ENCODE measurements at places on chromosomes 3 and 15.
A peak's percentile ranks its signal among the peaks of the same experiment; 100 is the strongest.

- no peak for DNase-seq
These were observed 278.6 kb upstream of the TLE3 start for GRCh38 chr15:70376031-70376928.

DNA sequence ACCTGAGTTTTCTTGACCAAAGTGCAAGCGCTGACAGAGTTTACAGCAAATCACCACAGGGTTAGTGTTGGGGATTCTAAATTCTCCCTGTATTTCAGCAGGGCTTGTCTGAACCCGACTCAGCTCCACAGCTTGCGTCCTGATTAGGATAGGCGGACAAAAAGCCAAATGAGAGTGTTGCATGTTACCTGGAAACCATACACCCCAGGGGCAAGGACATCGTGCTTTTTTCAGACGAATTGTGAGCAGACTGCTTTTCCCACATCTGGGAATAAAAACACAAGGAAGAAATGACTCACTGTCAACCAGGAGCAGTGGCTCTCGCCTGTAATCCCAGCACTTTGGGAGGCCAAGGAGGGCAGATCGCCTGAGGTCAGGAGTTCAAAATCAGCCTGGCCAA lies 3.0 kb downstream of the DZIP1L start:
- no peak for DNase-seq

GRCh38 chr3:84960581-84960980 lies 1.8 kb downstream of the CADM2 start:
- no peak for DNase-seq

- DNase-seq = no peak
These were observed 35.9 kb upstream of the CTNNB1 start for GRCh38 chr3:41163421-41163820.

DNA sequence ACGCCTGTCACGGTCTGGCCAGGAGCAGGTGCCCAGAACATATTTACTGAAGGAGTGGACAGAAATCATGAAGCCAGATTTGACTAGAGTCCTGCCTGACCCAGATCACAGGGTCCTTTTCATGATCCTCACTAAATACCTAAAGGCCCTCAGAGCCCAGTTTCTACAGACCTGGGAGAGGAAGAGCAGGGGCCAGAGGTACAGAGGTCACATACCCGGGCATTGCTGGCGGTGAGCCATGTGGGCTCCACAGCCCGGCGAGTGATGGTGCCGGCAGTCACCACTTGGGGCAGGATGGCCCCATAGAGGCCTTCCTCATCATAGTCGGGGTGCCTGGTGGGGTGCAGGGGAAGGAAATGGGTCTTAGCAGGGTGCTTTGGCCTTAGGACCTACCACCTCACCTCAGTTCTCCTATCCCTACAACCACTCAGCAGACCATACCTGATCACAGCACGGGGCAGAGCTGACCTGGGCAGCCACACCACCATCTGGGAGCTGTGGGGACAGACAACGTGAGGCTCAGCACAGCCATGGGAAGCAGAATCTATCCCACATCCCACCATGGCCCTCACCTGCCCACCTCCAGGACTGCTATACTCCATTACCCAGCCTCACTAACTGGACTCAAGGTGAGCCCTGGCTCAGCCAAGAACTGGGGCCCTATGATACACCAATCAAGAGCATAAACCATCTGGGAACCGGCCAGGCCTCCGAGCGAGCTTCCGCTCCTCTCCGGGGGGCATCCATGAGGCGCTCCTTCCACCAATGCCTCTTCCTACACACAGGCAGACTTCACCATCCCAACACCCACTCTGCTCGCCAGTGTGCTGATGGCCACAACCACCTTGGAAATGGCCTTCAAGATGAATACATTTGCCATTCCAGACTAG lies 12.9 kb downstream of the POLG start:
- no peak for DNase-seq

DNA sequence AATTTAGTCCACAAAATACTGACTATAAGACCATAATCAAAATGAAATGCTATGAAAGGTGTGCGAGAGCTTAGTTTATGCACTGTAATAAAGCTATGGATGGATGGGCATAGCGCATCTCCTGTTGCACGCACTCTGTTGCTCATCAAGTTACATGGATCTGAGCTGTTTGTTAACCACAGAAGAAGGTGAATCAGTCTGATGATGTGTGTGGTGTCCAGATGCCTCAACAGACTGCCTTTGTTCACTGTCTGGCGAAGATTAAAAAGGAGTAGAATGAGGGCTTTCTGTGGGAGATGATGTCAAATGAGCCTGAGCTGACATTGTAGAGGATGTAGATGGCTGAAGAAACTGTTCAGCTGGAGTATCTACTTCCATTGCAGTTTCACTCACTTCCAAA lies 36.1 kb downstream of the NSMCE3 start:
- DNase-seq = no peak

DNA sequence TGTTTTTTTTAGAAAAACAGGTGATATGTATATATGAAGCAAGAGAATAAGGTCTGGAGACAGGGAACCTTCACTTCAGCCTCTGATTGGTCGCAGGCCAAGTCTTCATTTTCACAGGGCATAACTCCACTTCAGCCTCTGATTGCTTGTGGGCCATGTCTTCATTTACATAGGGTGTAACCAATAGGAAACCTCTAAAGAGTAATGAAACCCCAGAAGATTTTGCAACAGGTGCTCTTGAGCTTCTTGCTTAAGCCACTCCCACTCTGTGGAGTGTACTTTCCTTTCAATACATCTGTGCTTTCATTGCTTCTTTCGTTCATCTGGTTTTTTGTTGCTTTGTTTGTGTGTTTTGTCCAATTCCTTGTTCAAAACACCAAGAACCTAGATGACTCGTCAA lies 22.6 kb upstream of the SCG3 start:
- DNase-seq = no peak

GRCh38 chr15:23642413-23643044 lies 5.1 kb downstream of the MAGEL2 start:
- peak; percentile 33 for DNase-seq

- no peak for DNase-seq
These were observed 61.9 kb downstream of the ISL2 start for GRCh38 chr15:76398317-76399104.

GRCh38 chr15:54032066-54032465 lies 53.8 kb downstream of the UNC13C start:
- DNase-seq = no peak

DNA sequence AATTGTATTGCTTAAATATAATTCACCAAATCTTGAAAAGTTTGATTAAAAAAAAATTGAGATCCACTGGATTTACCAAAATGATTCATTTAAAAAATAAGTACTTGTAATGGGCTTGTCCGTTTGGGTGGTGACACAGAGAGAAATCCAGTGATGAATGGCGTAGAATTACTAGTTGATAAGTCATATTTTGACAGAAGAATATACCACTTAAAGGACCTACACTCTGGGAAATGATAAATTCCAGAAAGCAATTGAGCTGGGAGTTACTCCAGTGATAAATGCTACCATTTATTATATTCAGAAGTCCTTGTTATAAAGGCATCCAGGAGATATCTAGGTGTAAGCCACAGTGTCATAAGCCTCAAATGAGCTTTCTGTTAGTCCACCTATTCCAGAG lies 141.8 kb upstream of the CFAP20DC start:
- no peak for DNase-seq
